ENCODE measurements at places on chromosomes 5 and 9. TPM values are rescaled to one million over a fixed set of nuclear protein-coding genes. Genes with fewer than 3 reads are reported as not detected.

Gene CYLC2
- not detected for total RNA-seq

Gene TSSK1B
- 0.42 TPM for total RNA-seq

Gene RNF183
- 1.5 TPM for total RNA-seq

Gene SARDH
- total RNA-seq, result 0.10 TPM

Gene PSMD5
- 63.7 TPM for total RNA-seq

Gene SYK
- 22.7 TPM for total RNA-seq

Gene GRAMD2B
- total RNA-seq, result 99.8 TPM

Gene CACNA1B
- total RNA-seq, result not detected

Gene IFNK
- total RNA-seq, result not detected

Gene CDKN2A
- total RNA-seq, result 3.9 TPM
